Activated CD8-positive, alpha-beta memory T cell treated with anti-CD3 and anti-CD28 coated beads for 48 hours (primary cell): ENCODE measurements at places on chromosomes 11 and 22.

DNA sequence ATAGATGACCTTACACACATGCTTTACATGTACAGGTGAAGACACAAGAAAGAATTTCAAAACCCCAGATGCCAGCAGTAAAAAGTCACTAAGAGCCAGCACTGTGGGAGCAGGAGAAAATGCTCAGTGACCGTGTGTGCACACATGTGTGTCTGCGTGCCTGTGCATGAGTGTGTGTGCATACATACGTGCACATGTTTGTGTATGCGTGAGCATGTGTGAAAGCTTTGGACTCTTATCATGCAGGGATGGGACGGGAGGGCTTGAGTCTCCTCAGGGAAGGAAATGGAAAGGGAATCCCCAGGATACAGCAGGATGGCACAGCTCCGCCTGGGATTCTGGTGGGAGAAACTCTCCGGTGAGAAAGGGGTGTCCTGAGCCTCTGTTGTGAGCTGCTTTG lies 121.5 kb upstream of the B3GAT1 start:
- DNase-seq, result no peak

- no peak for DNase-seq
Observed at GRCh38 chr11:3189196-3189843, 24.2 kb upstream of the OSBPL5 start.

DNA sequence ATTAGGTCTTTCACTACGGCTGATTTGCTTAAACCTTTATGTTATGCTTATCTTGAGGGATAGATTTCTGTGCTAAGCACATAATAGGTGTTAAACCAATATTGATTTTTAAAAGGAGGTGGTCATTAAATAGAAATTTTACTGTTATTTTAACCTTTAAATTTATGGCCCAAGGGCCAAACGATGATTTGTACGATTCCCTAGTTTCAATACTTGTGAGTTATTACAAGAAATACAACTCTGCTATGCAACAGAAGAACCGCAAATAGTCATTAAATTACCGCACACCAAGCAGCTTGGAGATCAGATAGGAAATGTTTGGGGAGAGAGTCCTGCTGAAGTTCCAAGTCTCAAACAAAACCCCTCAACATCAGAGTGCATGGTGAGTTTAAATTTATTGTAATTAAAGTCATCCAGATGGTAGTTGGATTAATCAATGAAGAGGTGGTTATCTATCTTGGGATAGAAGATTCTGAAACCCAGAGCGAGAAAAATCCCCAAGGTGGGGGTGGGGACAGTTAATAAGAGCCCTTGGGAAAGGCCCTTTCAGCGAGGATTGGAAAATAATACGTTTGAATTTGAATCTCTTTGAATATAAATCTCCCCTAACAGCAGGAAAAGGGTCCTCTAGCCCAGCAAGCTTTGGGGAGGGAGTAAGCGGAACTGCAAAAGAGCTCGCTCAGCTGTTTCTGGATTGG lies 805 bp upstream of the QSER1 start:
- DNase-seq, result no peak

- no peak for DNase-seq
Observed at GRCh38 chr11:133078591-133079404, 453.5 kb downstream of the OPCML start.

- no peak for DNase-seq
Observed at GRCh38 chr11:105448703-105449079, 161.2 kb upstream of the GRIA4 start.

DNA sequence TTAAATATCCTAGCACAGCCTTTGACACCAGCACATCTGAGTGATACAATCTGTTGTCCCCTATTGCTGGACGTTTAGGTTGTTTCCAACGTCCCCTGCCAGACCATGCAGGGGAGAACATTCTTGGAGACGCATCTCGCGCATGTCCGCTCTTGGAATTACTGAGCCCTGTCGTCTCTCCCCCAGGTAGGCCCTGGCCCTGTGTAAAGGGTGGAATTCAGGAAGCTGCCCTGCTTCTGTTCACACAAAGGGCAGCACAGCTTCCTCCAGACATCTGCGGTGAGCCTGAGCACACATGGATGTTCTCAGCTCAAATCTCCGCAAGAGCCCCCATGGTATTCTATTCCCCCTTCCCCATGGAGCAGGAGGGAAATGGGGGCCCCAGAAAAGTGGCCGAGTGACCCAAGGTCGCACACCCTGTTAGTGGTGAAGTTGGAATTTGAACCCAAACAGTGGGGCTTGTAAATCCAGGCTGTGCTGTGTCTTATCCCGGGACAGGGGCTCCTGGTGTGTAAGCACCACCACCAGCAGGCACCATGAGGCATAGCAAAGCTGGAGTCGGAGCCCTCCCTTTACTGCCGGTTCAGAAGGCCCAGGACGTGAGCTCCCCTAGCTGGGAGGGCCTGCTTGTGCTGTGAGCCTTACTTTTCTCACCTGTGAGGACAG lies 5.0 kb upstream of the FGF19 start:
- no peak for DNase-seq

GRCh38 chr22:26550498-26551033 lies 38.3 kb upstream of the TFIP11 start:
- no peak for DNase-seq

GRCh38 chr11:6695377-6695776 lies 12.2 kb upstream of the MRPL17 start:
- no peak for DNase-seq

DNA sequence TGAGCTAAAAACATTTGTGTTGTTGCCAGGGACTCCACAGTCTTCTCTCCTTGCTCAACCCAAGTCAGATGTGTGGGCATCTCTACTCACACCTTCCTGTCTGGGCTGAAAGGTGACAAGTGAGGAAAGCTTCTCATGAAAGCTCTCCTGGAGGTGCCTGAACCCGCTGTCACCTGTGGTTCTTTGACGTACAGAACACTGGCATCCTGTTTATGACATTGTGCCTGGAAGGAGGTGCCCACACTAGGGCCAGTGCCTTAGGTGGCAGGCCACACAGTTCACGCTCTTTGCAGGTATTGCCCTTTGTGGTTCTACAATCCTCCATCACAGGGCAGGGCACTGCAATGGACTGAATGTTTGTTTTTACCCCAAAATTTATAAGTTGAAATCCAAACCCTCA lies 108.5 kb downstream of the CD44 start:
- DNase-seq, result no peak

- no peak for DNase-seq
Observed at GRCh38 chr22:46869831-46870441, 107.5 kb downstream of the TBC1D22A start.

GRCh38 chr22:23220485-23221350 lies 40.4 kb downstream of the BCR start:
- DNase-seq, result no peak

- no peak for DNase-seq
Observed at GRCh38 chr11:116485425-116485824, 287.4 kb downstream of the BUD13 start.

- no peak for DNase-seq
Observed at GRCh38 chr11:24513479-24514218, 16.8 kb downstream of the LUZP2 start.

GRCh38 chr22:50220603-50221409 lies 20.0 kb downstream of the SELENOO start:
- no peak for DNase-seq

DNA sequence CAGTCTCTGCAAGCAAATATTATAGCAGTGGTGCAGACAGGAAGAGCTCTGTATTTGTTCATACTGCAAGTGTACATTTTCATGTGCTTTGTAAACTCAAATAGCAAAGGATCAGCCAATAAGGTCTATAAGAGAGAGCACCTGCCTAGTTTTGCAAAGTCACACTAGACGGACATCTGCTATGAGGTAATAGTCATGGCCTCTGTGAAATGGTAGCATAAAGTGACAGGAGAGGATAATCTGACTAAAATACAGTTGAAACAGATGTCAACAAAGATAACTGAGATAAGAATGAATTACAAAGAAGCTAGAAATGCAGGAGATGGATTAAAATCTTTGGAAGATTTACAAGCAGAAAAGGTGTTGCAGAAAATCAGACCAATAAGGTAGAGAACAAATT lies 70.6 kb upstream of the SPON1 start:
- DNase-seq, result no peak
